ENCODE measurements at places on chromosomes 4 and X.

DNA sequence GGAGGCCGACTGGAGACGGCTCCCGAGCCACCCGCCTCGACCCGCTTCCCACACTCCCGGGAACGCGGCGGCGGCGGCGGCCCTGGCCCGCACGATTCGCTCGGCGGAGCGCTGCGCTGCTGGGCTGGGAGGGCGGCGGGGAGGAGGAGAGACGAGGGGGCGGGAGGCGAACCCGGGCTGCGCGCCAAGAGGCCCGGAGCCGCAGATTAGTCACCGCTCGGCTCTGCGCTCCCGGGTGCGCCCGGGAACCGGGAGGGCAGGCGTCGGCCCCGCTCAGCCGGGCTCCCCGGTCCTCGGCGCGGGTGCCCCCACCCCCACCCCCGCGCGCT lies 11.2 kb upstream of the BCOR start:
- DNase-seq: peak; percentile 39

GRCh38 chr4:67126570-67126969 lies 418.7 kb downstream of the CENPC start:
- no peak for DNase-seq

DNA sequence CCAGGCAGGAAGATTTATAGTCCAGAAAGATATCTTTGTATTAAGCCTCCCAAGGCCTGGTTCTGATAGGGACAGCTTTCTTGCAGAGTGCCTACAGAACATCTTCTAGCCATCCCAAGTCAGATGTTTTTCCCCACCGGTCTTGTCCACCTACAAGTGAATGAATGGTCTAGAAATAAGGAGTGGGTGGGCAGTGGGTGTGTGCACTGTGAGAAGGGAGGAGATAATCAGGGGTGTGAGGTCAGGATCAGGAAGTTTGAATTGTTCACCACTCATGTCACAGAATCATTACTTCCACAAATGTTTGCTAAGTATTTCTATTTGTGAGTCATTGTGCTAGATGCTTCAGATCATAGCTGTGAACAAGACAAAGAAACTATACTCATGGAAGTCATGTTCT lies 332.6 kb downstream of the NKX6-1 start:
- DNase-seq: no peak

DNA sequence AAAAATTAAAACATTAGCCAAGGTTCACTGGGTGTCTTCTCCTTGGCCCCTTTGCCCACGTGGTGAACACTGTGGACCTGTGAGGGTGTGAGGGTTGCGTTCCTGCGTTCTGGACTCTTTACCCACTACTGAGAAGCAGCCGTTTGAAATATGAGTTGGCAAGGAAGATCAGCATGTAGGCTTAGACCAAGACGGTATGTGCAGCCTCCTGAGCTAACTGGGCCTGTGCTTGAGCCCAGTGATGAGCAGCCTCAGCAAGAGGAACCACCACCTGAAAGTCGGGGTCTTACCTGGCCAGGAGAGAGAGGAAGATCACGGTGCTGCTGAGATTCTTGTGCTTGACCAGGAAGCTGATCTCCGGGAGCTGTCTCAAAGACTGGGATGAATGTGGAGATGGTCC lies 19.5 kb downstream of the RGS12 start:
- no peak for DNase-seq

- DNase-seq: peak; percentile 36
Measured at GRCh38 chr4:53706422-53707032, 115.2 kb upstream of the LNX1 start.

DNA sequence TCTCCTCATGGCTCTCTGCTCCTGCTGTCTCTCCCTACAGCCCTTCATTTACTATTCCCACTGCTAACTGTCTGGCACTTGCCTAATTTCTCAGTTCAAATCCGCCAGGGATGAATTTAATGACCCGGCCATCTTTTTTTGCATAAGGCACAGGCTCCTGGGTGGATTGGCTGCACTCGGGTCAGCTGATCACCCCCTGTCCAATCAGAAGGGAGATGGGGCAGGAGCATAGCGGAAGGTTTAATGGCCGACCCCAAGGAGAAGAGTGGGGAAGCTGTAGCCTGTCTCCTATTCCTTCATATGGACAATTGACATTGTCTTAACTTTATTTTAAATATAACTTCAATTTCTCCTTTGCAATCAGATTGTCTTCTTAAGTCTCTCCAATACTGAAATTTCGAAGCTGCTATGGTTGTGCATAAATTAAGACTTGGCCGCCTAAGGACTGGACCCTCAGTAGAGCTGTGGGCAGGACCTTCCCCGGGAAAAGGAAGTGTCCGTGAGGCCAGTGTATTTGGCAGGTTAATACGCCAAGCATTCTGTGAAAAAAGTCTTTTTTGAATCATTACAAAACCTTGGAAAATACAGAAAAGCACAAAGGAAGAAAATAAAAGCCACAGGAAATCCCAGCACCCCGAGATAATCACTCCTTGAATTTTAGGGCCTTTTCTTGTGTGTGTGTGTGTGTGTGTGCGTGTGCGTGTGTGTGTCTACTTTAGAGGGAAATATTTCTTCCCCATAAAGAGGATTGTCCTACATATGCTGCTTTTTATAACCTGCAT lies 55.5 kb downstream of the SMIM20 start:
- DNase-seq: no peak

DNA sequence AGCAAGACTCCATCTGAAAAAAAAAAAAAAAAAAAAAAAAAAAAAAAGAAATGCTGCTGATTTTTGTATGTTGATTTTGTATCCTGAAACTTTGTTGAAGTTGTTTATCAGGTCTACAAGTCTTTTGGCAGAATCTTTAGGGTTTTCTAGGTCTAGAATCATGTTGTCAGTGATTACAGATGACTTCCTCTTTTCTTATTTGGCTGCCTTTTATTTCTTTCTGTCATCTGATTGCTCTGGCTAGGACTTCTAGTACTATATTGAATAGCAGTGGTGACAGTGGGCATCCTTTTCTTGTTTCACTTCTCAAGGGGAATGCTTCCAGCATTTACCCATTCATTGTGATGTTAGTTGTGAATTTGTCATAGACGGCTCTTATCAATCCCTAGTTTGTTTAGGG lies 334.4 kb downstream of the SPRY1 start:
- DNase-seq: no peak

DNA sequence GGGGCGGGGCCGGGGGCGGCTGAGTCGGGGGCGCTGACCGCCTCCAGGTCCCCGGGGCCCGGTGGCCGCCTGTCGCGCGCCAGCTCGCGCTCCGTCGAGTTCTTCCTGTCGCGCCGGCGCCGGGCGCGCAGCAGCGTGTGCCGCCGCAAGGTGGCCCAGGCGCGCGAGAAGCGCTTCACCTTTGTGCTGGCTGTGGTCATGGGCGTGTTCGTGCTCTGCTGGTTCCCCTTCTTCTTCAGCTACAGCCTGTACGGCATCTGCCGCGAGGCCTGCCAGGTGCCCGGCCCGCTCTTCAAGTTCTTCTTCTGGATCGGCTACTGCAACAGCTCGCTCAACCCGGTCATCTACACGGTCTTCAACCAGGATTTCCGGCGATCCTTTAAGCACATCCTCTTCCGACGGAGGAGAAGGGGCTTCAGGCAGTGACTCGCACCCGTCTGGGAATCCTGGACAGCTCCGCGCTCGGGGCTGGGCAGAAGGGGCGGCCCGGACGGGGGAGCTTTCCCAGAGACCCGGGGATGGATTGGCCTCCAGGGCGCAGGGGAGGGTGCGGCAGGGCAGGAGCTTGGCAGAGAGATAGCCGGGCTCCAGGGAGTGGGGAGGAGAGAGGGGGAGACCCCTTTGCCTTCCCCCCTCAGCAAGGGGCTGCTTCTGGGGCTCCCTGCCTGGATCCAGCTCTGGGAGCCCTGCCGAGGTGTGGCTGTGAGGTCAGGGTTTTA lies 1.5 kb downstream of the ADRA2C start:
- no peak for DNase-seq

- no peak for DNase-seq
Measured at GRCh38 chr4:54498661-54499111, 159.1 kb upstream of the KIT start.

GRCh38 chr4:14165222-14165920 lies 537.8 kb upstream of the BOD1L1 start:
- no peak for DNase-seq

DNA sequence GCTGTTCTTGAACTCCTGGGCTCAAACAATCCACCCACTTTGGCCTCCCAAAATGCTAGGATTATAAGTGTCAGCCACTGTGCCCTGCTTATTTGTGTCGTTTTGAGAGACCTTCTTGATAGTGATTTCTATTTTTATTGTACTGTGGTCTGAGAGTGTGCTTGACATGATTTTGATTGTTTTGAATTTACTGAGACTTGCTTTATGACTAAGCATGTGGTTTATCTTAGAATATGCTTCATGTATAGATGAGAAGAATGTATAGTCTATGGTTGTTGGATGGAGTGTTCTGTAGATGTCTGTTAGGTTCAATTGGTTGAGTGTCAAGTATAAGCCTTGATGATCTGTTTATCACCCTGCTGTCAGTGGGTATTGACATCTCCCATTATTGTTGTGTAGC lies 789.3 kb downstream of the IL1RAPL1 start:
- no peak for DNase-seq

DNA sequence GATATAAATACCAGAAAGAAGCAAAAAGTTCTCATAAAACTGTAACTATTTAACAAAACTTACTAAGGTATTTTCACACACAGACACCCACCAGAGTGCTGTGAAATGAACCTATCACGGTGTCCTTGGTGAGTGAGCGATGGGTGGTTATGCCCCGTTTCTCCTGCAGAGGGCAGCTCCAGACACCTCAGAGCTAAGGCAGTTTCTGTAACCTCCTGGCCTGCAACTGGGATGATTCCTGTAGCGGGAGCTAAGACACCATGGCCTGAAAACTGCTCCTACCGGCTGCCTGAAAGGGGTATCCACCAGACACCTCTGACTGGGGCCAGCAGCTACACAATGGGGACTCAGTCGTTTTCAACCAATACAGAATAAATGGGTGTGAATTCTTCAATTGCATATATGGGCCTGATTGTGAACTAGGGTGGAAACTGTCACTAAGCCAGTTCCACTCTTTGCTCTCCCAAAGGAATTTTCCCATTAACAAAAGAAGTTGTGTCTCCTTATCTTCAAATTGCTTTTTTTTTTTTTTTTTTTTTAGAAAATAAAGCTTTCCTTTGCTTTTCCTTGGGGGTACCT lies 2375.8 kb upstream of the TENM3 start:
- peak; percentile 23 for DNase-seq

- no peak for DNase-seq
Measured at GRCh38 chr4:159722052-159722451, 619.2 kb downstream of the RAPGEF2 start.

- DNase-seq: no peak
Measured at GRCh38 chr4:185235843-185236503, 26.6 kb downstream of the SNX25 start.

- no peak for DNase-seq
Measured at GRCh38 chr4:73523126-73523525, 41.6 kb downstream of the AFM start.

- no peak for DNase-seq
Measured at GRCh38 chrX:53188763-53189162, 36.2 kb downstream of the KDM5C start.

DNA sequence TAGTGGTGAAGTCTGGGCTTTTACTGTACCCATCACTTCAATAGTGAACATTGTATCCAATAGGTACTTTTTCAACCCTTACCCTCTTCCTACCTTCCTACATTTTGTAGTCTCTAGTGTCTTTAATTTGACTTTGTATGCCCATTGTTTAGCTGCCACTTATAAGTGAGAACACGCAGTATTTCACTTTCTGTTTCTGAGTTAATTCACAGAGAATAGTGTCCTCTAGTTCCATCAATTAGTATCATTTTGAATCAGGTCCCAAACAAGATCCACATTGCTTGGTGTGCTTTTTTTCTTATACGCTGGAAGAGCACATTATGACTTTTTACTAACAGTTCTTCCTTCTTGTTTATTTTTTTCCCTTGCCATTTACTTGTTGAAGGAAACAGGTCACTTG lies 176.0 kb upstream of the WDFY3 start:
- DNase-seq: no peak

DNA sequence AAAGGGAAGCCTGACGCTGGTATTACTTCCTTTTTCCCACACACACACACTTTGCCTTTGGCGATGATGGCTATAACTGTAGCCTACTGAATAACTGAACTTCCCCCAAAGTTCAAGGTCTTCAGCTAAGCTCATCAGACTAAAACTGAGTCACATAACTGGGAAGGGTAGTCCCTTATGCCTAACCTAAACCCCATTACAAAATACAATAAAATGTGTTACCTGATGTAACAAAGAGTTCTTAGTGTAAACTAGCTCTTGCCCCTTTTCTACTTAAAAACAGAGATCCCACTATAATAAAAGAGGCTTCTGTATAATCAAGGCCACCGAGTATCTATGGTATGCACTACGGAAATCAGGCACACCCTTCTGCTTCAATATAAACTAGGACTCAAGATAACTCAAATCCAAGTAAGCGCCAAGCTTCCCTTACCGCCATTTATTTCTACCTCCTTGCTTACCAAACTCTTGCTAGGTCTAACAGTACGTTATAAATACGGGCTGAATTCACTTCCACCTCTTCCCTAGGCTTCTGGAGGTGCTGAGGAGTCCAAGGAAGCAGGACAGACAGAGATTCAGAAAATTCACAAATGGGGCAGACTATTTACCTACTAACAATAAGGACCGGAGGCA lies 2.4 kb downstream of the OTUD4 start:
- DNase-seq: peak; percentile 8

DNA sequence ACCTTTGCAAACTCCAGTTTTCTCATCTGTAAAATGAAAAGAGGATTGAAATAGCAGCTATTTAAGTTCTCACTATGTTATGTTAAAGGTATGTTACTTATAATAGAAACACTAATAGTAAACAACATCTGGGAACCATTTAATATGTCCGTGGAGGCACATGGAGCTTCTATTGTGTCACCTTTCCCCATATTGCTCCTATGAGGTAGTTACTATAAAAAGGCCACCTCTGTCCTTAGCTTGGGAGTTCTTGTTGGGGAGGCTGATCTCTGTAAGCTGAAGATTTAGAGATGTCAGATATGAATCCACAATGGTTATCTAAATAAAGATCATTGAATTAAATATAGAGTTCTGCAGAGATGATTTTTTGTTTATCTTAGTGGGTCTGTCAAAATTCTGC lies 125.2 kb downstream of the FHIP1A start:
- no peak for DNase-seq

- no peak for DNase-seq
Measured at GRCh38 chrX:27591938-27592337, 1.8 kb downstream of the DCAF8L2 start.

DNA sequence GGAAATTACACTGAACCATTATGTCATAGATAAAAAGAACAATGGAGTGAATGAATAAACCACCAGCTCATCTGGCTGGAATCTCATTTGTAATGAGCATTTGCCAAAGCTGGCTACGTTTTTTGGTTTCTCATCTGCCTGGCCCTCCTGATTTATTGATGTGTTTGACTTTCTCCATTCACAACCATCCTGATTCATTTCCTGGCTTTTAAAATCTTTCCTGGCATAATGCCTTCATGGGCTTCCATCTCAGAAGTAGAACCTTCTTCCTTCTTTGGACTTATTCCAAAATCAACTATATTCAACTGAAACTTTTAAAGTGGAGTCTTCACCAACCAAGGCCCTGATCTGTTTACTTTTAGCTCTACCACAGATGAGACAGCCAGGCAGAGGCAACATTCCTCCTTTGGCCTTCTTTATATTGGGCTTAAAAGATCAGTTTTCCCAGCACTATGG lies 36.0 kb upstream of the ARSJ start:
- DNase-seq: no peak

- DNase-seq: no peak
Measured at GRCh38 chrX:63656871-63657580, 128.0 kb downstream of the ARHGEF9 start.

Data from hippocampal formation (tissue), 2 donors.